EH (cell line): ENCODE measurements at places on chromosomes 5 and 9.

- DNase-seq = no peak
These were observed 275.5 kb upstream of the TMEM161B start for GRCh38 chr5:88544136-88544645.

DNA sequence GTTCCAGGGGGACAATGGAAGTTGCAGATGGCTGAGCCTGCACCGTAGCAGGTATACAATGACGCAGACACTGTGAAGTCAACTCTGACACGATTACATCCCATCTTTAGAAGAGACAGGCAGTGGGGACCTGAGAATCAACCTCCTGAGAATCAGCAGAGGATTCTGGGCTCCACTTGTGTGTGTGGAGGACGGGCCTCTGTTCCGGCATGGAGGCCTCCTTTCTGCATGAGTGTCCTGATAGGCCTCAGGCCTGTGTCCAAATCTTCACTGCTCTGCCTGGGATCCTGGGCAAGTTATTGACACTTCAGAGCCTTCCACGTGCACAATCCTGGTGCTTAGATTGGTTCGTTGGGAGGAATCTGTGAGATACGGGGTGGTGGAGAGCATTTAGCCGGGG is 151.2 kb upstream of the COL5A1 start:
- DNase-seq = no peak

DNA sequence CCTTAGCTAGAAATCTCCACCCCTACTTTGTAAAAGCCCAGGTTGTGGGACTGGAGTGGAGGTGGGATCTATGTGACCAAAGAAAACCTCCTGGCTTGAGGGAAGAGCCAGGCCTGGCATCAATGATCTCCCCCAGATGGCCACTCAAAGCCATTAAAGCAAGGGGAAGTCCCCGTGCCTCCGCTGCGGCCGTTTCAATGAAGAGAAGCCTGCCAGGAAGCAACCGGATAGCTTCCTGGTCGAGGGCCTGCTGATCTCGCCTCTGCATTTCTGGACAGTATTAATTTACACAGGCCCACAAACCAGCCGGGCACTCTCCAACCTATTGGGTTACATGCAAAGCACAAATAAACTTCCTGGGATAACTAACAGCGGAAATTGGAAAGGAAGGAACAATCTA is 160.5 kb upstream of the MSX2 start:
- DNase-seq = no peak

- DNase-seq = no peak
These were observed 48.9 kb upstream of the COL15A1 start for GRCh38 chr9:98894761-98895160.

DNA sequence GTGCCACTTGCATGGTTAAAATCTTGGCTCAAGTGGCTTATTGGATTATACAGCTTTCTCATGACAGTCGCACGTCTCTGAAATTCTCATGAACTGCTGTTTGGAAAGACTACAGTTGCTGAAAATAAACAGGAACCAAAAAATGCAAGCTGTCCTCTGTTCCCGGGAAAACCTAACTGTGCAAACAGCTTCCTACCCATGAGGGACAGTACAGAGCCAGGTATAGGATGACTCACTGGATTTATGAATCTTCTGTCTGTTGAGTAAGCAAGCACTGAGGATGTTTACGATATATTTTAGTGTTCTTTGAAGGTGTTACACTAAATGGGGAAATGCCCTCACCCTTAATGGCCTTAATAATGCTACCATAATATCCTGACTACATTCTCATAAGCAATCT is 380.3 kb upstream of the TNC start:
- DNase-seq = no peak

- DNase-seq = no peak
These were observed 77.3 kb downstream of the SLC25A46 start for GRCh38 chr5:110815916-110816605.

GRCh38 chr9:128304136-128304970 is 17.9 kb downstream of the TRUB2 start:
- peak; percentile 56 for DNase-seq

- no peak for DNase-seq
These were observed 312.1 kb downstream of the CDH12 start for GRCh38 chr5:22541037-22541436.

DNA sequence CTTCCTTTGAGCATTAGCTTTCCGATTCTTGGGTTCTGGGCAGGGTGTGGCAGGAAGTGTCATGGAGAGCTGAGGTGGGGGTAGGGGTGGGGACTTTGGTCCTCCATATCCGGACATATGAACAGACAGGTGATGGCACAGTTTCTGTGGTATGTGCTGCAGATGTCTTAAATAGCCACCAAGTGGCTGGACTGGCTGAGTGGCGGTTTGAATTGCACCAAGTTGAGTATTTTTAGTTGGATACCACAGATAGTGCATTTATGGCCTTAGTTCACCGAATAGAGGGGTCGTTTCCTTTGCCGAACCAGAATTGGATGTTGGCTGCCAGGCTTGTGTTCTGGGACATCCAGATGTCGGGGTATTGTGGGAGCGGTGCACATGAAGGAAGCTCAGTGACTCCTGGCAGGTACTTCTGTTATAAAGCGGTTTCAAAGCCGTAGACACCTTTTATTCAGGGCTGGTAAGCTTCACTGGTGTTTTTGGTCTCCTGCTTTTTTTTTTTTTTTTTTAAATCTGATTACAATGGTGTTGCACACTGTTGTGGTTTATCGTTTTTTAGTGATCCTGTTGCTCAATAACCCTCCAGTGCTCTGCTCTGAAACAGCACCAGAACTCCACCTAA is 15.1 kb upstream of the TNFAIP8 start:
- DNase-seq = no peak

- no peak for DNase-seq
These were observed 67.3 kb downstream of the POU5F2 start for GRCh38 chr5:93674138-93674537.

- no peak for DNase-seq
These were observed 234.0 kb upstream of the NMUR2 start for GRCh38 chr5:152638996-152639552.

DNA sequence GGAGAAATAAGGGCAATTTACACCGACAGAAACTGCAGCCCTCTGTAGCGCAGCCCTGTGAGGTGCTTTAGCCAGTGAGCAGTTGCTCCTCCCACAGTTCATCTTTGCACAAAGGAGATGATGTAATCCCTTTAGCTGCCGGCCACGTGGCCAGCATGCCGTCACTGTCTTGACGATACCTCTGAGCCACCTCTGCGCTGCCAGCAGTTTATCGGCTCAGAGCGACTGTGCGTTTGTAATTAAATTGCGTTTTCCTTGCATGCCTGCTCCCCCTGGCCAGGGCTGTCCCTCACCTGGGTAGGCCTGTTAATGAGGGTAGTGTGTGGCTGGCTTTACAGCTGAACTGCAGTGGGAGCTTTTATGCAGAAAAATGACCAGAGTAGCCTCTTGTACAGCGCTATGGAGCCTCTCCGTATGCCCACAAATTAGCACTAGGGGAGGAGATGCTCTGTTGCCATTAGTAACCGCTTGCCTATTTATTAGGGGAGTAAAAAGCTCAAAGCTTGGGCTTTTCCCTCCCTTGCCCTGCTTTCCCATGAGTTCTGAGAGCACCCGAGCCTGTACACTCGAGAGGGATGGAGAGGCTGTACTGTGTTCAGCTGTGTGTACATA is 107.0 kb downstream of the TRIO start:
- DNase-seq = peak; percentile 75

DNA sequence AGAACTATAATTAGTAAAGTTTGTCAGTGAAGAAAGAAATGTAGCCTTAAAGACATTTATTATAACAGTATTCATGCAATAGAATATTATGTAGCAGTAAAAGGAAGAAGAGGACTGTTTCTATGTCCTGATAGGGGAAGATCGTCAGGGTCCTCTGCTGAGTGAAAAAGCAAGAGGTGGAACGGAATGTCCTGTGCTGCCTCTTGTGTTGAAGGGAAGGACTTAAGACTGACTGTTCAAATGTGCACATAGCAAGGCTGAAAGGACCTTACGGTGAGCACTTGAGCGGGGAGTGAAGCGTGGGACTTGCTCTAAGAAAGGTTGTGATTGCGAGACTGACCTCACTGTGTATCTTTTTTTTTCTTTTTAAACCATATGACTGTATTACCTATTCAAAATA is 63.2 kb downstream of the SNX24 start:
- no peak for DNase-seq

- peak; percentile 90 for DNase-seq
These were observed 96.6 kb downstream of the PCSK1 start for GRCh38 chr5:96336351-96336985.

DNA sequence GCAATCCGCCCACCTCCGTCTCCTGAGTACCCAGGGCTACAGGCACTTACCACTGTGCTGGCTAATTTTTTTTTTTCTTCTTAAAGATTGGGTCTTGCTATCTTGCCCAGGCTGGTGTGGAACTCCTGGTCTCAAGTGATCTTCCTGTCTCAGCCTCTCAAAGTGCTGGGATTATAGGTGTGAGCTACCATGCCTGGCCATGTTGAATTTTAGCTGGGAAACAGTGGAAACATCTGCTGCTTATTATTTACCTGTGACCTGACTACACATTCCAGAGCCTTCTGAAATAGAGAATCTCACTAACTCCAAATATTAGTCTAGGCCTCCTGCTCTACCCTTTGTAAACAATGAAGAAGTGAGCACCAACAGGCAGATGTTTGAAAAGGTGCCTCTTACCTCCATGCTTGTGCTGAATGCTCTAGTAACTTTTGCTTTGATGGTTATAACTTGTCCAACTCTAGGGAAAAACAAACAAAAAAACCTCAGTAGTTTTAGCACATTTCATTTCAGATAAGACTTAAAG is 22.5 kb downstream of the ACOT12 start:
- no peak for DNase-seq

GRCh38 chr5:33921002-33921401 is 15.2 kb upstream of the RXFP3 start:
- no peak for DNase-seq

GRCh38 chr5:156934450-156935211 is 28.4 kb downstream of the TIMD4 start:
- DNase-seq = peak; percentile 8

DNA sequence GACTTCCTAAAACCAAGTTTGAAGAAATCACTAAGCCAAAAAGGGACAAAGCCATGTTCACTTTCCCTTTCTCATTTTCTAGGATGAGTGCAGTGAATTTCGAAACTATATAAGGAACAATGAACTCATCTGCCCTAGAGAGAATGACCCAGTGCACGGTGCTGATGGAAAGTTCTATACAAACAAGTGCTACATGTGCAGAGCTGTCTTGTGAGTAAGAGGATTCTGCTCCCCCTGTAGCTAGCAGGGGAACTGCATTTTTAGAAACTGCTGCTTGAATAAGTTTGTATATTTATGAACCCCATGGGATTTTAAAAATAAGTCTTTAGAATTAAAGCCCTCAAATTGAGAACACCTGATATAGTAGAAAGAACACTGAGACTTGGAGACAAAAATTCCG is 42.7 kb upstream of the SPINK14 start:
- DNase-seq = peak; percentile 8

GRCh38 chr9:69188975-69189374 is 14.9 kb downstream of the TJP2 start:
- no peak for DNase-seq

GRCh38 chr5:17219006-17219422 is 1.6 kb downstream of the BASP1 start:
- DNase-seq = peak; percentile 48

DNA sequence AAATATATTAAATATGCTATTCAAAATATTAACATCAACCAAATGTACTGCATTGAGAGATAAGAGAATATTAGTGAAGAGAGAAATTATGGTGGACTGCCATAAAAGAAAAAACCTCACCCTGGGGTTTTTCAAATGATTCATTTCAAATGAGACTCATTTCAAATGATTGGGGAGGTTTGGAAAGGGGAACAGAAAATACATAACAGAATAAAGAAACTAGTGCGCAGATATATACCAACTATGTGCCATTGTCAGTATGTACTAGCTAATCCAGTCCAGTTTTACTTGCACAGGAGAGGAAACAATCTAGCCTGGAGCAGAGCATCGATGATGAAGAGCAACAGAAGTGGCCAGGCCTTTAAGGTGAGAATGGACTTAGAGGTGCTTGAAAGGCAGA is 651.6 kb upstream of the RORB start:
- no peak for DNase-seq

GRCh38 chr9:136621019-136621733 is 41.5 kb upstream of the EGFL7 start:
- no peak for DNase-seq

GRCh38 chr5:143401227-143402016 is 2.1 kb downstream of the NR3C1 start:
- no peak for DNase-seq

GRCh38 chr5:5523066-5523505 is 100.6 kb downstream of the ICE1 start:
- peak; percentile 42 for DNase-seq

GRCh38 chr9:128634111-128634510 is 22.5 kb downstream of the DYNC2I2 start:
- no peak for DNase-seq

- no peak for DNase-seq
These were observed 6.9 kb downstream of the PBX3 start for GRCh38 chr9:125754096-125754495.

DNA sequence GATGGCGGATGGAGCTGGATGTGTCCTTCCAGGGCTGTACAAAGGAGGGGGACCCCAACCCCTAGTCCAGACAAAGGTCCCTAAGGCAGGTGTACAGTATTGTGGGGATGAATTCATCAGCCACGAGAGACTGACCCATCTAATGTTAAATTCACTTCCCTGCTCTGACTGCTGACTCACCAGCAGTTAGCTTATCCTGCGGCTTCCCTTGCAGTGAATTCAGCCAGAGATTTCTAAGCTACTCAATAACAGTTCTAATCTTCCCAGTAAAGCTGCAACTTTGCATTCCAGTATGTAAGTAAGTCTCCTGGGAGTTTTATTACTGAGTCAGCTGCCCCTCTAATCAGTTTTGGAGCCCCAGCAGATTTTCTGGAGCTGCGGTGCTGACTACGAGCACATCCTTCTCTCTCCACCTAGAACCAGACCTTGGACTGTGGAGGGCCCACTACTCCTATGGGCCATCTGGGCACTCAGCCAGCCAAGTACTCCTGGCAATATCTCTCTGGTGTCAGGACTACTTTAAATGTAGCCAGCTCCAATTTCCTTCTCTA is 16.1 kb downstream of the B4GALT1 start:
- peak; percentile 96 for DNase-seq

GRCh38 chr9:105678163-105678562 is 15.9 kb downstream of the TAL2 start:
- DNase-seq = no peak

GRCh38 chr5:54363669-54364068 is 53.3 kb upstream of the ARL15 start:
- peak; percentile 86 for DNase-seq

DNA sequence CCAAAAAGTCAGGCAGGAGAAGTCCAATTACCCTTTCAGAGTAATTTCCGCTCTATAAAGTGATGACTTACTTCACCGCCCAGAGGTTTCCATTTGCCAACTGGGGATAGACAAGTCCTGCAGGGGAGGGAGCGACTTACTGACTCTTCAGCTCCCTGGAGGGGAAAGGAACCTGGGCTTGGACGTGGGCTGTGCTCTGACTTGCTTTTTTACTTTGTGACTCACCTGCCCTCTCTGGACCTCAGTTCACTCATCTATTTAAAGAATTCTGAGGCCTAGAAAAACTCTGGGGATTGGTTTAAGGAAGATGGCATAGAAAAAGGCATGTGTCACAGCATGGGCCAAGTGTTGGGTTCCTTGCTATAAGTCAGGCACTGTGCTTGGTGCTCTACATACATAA is 180.4 kb upstream of the TRIM32 start:
- DNase-seq = no peak

GRCh38 chr5:149782018-149782894 is 52.1 kb downstream of the PPARGC1B start:
- no peak for DNase-seq

GRCh38 chr5:149543361-149544027 is 7.7 kb downstream of the CSNK1A1 start:
- DNase-seq = no peak

GRCh38 chr9:89382026-89382986 is 64.0 kb downstream of the SECISBP2 start:
- DNase-seq = no peak

- DNase-seq = peak; percentile 45
These were observed 47.5 kb upstream of the RNF20 start for GRCh38 chr9:101485924-101486692.
